SK-N-MC (cell line): ENCODE measurements at places on chromosomes 3 and 15.

- no peak for DNase-seq
Observed at GRCh38 chr3:25665315-25666280, 891 bp upstream of the TOP2B start.

DNA sequence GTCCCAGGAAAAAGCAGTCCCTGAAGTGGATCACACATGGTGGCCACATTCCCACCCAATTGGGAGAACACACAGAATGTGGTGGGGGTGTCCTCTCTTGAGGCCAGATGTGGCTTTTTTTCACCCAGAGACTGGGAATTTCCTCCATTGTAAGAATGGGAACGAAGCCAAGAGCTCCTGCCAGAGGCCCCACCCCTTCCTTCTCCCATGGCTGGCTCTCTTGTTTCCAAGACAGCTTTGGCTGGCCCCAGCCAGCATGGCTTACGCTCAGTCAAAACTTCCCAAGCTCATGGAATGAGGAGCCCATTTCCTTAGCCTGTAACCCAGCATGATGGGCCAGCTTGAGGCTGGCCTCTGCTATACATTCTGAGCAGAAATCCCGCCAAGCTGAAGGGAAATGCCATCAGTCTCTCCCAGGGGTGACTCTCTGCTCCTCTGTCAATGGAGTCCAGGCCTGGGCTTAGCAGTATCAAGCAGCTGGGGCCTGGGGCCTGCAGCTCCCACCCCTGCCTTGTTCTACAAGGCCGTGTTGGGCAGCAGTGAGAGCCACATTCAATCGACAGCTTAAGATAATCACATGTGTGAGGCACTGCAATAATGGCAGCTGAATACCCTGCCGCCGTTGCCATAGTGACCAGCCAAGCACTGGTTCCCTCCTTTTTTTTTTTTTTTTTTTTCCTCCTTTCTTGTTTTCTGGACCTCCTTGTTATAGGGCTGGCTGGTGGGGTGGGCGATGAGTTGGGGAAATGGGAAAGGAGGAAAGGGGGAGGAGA is 142.4 kb downstream of the EPHB1 start:
- no peak for DNase-seq

GRCh38 chr3:39965997-39966396 is 156.6 kb downstream of the MYRIP start:
- DNase-seq, result no peak

- peak; percentile 34 for DNase-seq
Observed at GRCh38 chr3:66938338-66938963, 59.7 kb upstream of the KBTBD8 start.

- no peak for DNase-seq
Observed at GRCh38 chr3:134636406-134636805, 14.4 kb downstream of the KY start.

GRCh38 chr3:141655801-141656200 is 82.3 kb upstream of the RNF7 start:
- no peak for DNase-seq

DNA sequence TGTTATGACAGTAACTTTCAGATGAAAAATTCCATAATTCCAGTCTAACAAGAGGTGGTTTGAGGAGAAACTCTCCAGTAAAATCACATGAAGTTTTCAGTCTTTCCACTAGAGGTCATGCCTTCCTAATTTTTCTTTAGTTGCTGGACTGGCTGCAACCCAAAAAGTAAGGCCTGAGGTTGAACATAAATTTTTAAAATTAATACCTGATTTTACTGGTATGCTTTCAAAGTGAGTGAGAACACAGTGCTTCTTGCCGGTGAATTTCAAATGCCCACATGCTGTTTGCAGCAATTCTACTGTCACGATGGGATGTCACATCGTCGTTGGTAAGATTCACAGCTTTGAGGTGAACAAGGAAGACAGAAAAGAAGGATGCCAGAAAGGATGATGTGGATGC is 89.0 kb upstream of the FGF12 start:
- peak; percentile 45 for DNase-seq

DNA sequence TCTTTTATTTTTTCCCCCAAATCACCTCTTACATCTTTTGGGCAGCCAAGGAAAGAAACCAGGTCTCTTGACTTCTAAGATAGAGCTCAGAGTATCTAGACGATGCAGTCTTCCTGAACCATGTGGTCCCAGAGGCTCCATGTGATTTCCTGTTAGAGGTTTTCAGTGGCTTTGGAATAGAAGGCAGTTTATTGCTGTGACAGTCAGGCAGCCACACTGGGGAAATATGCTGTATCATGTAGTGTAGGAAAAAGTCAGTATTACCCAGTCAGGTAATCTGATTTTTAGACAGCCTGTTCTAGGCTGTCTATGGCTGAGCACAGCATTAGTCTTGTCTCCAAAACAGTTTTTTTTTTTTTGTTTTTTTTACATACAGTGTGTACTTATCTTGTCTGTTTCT is 294.3 kb downstream of the THSD4 start:
- DNase-seq, result no peak

GRCh38 chr3:32436816-32437189 is 45.1 kb downstream of the CMTM7 start:
- DNase-seq, result no peak

DNA sequence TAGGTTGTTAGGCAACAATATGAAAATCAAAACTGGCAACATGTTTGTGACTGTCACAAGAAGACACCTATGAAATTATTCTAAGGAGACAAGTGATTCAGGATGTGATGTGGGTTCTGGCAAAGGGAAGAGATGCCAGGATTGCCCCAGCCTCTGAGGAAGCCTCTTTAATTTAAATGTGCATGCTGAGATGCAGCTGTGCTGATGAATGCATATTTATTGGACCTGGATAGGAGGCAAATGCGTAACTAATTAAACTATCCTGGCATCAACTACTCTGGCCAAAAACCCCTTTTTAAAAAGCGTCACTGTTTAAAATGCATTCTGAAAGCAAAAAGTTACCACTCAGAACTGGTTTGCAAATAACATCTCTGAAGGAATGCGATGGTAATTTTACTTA is 176.5 kb upstream of the DPH6 start:
- DNase-seq, result no peak

DNA sequence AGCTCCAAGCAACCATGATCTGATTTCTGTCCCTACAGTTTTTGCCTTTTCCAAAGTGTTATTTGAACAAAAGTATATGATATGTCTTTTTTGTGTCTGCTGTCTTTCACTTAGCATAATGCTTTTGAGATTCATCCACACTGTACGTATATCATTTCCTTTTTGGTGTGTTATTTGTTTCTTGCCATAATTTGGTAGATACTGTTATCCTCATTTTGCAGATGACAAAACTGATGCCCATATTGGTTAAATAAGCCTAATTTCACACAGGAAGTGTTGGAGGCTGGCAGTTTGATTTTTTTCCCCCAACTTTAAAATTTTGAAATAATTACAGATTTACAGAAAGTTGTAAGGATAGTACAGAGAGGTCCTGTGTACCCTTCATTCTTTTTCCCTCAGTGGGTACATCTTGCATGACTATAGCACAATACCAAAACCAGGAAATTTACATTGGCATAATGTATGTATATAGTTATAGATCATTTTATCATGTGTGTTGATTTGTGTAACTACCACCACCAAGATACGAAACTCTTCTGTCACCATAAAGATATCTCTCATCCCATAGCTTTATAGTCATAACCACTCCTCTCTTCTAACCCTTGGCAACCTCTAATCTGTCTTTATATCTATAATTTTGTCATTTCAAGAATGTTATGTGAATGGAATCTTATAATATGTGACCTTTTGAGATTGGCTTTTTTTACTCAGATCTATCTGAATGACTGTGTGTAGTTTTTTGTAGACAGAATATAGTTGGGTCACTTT is 55.6 kb downstream of the RASA2 start:
- DNase-seq, result no peak

GRCh38 chr3:138694287-138695007 is 85.9 kb downstream of the FAIM start:
- no peak for DNase-seq

- DNase-seq, result no peak
Observed at GRCh38 chr15:59401824-59402569, 29.3 kb upstream of the MYO1E start.

- no peak for DNase-seq
Observed at GRCh38 chr3:138408751-138409570, 25.5 kb upstream of the ESYT3 start.

- DNase-seq, result no peak
Observed at GRCh38 chr3:97765336-97765735, 778 bp downstream of the ARL6 start.

GRCh38 chr3:152910211-152910610 is 75.3 kb downstream of the P2RY1 start:
- DNase-seq, result no peak

GRCh38 chr3:28347374-28348264 is 902 bp upstream of the ZCWPW2 start:
- no peak for DNase-seq

GRCh38 chr3:47850564-47851410 is 47.8 kb downstream of the DHX30 start:
- DNase-seq, result no peak

DNA sequence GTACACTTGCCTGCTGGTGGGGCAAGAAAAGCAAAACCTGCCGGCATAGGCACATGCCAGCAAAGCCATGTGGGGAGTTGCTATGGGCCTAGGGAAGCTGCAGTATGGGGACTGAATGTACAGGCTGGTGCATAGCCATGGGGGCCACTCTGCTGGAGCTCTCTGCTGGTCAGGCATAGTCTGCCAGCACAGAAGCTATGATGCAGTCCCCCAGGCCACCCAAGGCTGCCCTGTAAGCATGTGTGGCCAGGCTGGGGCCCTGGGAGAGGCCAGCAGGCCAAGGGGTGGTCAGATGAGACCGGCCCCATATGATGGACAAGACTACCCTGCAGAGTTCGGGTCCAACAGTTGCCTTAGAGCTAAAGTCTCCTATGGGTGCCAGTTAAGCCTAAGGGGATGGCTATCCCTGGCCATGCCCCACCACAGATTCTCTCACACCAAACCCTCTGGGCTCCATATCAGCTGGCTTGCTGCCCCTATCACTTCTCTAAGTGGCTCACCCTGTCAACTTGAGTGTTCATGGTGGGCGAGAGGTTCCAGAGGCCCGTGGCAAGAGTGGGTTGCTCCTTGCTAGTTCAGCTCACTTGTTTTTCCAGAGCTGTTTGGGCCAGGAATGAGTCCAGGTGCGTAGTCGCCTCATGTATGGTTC is 41.8 kb downstream of the CEP63 start:
- DNase-seq, result no peak

DNA sequence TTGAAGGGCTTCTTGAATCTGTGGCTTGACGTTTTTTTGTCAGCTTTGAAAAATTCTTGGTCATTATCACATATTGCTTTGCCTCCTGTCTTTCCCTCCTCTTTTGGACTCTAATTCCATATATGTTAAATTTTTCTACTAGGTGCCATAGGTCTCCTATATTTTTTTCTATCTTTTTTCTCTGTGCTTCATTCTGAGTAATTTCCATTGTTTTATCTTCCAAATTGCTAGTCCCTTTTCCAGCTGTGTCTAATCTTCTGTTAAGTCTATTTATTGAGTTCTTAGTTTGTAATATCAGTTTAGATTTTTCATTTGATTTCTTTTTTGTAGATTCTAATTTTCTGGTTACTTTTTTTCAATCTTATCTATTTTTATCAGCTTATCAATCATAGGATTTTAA is 53.7 kb downstream of the CHST2 start:
- DNase-seq, result no peak
